Dorsolateral prefrontal cortex (tissue), 122 donors: ENCODE measurements at places on chromosomes 3 and 15. TPM values are rescaled to one million over a fixed set of nuclear protein-coding genes. Genes with fewer than 3 reads are reported as not detected.

DNAH12 gene
- 1.0 TPM for total RNA-seq

STIMATE gene
- 18.1 TPM for total RNA-seq

IQCB1 gene
- total RNA-seq = 27.4 TPM

SLC9C1 gene
- total RNA-seq = not detected

SNX1 gene
- total RNA-seq = 93.4 TPM

TAGLN3 gene
- 500 TPM for total RNA-seq

GRIP2 gene
- 9.5 TPM for total RNA-seq

MAP1A gene
- 643 TPM for total RNA-seq

DNA sequence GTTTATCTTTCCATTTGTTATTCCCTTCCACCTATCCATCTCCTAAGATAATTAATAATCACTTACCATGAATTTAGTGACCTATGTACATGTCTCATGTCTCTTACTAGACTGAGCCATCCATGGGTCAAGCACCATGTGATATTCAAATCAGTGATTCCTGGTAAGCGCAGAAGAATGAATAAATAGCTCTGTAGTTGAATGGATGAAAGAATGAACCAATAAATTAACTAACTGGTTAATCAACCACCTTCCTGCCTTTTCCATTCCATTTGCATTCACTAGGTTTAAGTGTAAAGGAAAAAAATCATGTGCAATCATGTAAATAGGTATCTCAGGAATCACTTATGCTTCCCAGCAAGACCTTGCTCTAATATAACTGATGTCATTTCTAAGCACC lies 779.5 kb downstream of the NTRK3 start:
- no peak for DNase-seq

DNA sequence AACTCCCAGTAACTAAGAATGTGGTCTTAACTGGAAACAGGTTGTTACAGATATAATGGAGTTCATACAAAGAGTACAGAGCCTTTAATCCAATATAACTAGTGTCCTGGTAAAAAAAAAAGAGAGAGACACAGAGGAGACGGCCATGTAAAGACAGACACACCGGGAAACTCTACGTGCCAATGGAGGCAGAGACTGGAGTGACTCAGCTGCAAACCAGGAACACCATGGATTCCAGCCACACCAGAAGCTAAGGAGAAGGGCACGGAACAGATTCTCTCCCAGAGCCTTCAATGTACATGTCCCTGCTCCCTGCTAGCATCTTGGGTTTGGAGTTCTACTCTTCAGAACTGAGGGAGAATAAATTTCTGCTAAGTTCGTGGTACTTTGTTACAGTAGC lies 4.5 kb downstream of the RNF168 start:
- DNase-seq = no peak

DNA sequence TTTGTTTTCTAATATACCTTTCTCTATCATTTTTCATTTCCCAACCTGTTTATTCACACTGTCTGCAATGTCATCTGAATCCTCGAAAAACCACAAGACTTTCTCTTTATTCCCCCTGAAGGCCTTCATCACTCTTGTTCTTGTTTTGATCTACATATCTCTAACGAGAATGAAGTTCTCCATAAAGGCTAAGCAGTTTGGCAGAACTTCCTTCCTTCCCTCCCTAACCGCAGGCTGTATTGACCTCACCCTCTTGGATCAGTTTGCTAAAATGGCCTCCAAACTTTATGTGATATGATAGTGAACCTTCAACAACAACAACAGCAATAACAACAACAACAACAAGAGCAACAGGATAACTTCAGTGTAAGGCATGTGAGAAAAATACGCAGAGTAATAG lies 392.8 kb downstream of the TIGIT start:
- DNase-seq = no peak

GRCh38 chr15:98809273-98809672 lies 160.9 kb downstream of the IGF1R start:
- DNase-seq = no peak

- no peak for DNase-seq
Observed at GRCh38 chr3:108295421-108296175, 750 bp upstream of the HHLA2 start.

DNA sequence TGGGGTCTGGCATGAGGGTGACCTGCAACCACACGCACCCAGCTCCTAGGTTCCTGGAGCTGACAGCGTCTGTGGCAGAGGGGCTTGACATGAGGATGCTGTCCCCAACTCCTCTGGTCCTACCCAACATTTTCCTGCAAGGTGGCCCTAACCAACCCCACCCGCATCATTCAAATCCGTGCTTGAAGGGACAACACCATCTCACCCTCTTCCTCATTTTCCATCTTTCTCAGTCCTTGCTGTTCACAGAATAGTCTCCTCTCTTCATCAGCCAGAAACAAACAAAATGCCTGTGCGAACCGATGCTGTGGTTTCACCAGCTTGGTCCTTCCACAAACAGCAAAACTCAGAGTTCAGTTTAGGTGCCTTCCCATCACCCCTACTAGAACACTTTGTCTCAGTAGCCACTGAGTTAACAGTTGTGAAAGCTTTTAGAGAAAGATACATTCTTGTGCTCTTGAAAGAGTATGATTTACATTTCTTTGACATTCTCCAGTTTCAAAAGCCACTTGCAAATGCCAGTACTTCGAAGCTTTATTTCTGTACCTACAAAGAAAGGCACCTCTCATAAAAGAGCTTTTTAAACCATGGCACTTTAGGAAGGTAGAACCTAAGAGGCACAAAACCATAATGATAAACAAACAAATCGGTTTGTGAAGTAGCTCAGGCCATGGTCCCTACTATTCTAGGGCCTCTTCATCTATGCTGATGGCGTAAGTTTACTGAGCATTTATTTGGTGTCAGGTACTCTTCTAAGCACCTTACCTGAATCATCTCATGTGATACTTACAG lies 360.1 kb downstream of the SHQ1 start:
- DNase-seq = no peak

GRCh38 chr3:126526668-126527005 lies 2.7 kb downstream of the CHST13 start:
- DNase-seq = peak; percentile 43

- DNase-seq = no peak
Observed at GRCh38 chr3:27046351-27046750, 322.8 kb downstream of the NEK10 start.

- DNase-seq = no peak
Observed at GRCh38 chr15:31024330-31024729, 32.9 kb upstream of the MTMR10 start.

DNA sequence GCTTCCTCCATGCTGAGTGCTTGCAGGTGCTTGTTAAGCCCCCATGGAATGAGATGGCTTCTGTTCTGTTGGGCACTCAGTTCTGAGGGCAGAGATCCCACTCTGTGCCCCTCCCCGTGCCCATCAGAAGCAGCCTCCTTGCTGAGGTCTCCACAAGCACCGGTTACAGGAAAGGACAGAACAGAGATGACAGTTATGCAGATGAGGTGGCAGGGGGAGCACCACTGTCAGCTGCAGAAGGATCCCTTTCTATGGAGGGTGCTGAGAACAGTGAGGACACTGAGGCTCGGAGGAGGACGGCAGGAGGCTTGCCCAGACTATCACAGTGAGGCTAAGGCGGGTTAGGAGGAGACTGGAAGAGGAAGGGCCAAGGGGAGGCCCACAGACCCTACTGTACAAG lies 12.4 kb downstream of the CACNA2D2 start:
- DNase-seq = no peak

DNA sequence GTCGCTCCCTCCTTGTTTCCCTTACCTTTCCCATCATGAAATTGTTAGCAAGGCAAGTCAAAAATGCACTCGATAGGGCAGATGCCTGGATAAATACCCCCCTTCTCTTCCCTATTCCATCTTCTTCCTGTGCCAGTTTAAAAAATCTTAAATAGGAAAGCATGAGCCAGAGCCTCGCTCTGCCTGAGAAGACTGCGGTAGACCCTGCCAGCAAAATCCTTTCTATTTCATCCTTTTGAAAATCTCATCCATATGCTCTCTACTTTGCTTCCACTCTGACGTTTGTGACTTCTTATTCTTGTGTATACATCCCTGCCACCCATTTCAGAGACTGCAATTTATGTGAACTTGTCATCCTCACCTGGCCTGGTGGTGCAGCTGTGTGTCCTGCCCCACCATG lies 114.6 kb upstream of the ETV5 start:
- DNase-seq = no peak

DNA sequence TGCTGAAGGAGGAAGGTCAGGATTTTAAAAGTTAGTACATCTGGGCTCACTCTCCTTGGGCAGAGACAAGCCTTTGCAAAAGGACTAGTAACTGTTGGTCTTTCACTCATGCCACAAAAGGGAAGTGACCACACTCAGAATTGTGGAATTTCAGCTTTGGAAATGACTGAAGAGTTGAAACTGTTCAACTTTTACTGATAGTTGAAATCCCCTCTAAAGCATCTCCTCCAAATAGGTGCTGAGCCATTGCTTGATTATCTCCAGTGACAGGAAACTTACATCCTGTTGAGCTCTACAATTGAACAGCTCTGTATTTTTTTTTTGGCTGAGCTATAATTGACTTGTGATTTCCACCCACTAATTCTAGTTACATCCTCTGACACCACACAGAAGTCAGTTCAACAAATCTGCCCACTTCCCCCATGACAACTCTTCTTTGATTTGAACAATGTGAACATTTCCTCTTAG lies 254.8 kb upstream of the TPRG1 start:
- DNase-seq = no peak

- DNase-seq = no peak
Observed at GRCh38 chr15:28992336-28992864, 106.6 kb downstream of the APBA2 start.

DNA sequence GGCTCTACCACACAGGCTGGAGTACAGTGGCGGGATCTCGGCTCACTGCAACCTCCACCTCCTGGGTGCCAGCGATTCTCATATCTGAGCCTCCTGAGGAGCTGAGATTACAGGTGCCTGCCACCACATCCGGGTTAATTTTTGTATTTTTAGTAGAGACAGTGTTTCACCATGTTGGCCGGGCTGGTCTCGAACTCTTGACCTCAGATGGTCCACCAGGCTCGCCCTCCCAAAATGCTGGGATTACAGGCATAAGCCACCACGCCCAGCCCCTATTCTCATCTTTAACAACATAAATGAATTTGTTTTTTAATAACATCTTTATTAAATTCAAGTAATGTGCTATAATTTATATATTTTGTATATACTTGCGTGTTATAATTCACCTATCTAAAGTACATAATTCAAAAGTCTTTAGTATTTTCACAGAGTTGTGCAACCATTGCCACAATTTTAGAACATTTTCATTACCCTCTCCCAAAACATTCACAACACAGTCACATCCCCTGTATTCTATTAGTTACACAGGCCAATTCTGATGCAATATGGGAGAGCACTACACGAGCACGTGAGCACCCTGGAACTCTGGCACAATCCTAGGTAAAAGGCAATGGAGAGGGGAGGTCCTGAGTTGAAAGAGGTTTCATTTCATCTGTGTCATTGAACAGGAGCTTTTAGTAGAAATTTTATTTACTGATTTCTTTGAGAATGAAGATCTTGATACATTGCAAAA lies 21.2 kb upstream of the MTMR14 start:
- DNase-seq = no peak

GRCh38 chr15:55834331-55834730 lies 91.4 kb upstream of the PRTG start:
- no peak for DNase-seq

DNA sequence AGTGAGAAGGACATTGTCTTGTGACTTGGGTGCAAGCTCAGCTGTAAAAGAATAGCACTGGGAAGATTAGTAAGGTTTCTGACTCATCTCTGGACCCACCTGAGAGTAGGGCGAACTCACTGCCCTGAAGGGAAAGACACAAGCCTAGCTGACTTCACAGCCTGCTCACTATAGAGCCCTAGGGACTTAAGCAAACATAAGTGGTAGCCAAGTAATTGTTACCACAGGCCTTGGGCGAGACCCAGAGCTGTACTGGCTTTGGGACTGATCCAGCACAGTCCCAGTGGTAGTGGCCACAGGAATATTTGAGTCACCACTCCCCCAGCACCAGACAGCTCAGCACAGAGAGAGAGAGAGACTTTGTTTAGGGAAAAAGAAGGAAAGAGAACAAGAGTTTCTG lies 429.9 kb downstream of the TBL1XR1 start:
- no peak for DNase-seq

- no peak for DNase-seq
Observed at GRCh38 chr15:71883447-71883846, 73.1 kb downstream of the NR2E3 start.
